ENCODE measurements at places on chromosomes 7 and 10. TPM values are rescaled to one million over a fixed set of nuclear protein-coding genes. Genes with fewer than 3 reads are reported as not detected.
A peak's percentile ranks its signal among the peaks of the same experiment; 100 is the strongest.

GRCh38 chr10:84634636-84635035 is 306.2 kb downstream of the CCSER2 start:
- DNase-seq, result no peak

GRCh38 chr10:36182179-36182566 is 540.1 kb upstream of the FZD8 start:
- peak; percentile 80 for DNase-seq

DNA sequence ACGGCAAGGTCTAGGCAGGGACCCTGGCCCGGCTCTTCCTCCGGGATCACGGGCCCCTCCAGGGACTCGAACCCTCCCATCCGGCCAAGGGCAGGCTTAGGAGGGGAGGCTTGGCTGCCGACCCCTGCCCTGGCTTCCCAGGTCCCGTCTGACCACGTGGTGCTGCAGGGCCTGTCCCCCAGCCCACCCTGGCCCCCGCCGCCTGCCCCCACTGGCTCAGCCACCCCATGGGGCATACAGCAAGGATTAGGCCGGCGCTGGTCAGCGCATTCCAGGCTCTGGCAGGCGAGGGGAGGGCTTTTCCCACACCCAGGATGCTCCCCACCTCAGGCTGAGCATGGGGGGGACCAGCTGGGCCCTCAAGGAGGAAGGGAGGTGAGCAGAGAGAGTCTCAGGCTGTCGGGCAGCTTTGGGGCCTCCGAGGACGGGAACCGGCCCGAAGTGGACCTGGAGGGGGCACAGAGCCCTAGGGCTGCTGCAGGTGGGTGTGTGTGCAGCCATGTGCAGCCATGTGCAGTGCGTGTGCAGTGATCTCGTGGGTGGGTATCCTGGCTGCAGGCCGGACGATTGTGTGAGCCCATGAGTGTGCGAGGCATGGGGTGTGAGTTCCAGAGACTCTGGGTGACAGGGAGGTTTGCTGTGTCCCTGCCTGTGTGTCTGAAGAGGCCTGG is 713 bp upstream of the GRIFIN start:
- DNase-seq, result no peak

DNA sequence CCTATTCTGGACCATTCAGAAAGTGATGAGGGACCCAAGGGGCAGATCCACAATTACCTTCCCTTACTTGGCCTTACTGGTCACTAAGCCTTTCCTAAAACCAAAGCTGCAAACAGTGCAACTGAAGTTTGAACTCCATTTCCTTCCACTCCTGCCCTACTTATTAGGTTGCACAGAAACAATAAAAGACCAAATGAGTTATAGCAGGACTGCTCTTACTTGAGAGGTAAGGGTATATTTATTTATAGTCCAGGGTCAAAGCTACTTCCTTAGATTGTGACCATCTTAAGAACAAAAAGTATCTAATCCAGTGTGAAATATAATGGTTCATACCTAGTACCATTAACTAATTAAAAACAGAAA is 27.0 kb downstream of the CDK6 start:
- DNase-seq, result no peak

DNA sequence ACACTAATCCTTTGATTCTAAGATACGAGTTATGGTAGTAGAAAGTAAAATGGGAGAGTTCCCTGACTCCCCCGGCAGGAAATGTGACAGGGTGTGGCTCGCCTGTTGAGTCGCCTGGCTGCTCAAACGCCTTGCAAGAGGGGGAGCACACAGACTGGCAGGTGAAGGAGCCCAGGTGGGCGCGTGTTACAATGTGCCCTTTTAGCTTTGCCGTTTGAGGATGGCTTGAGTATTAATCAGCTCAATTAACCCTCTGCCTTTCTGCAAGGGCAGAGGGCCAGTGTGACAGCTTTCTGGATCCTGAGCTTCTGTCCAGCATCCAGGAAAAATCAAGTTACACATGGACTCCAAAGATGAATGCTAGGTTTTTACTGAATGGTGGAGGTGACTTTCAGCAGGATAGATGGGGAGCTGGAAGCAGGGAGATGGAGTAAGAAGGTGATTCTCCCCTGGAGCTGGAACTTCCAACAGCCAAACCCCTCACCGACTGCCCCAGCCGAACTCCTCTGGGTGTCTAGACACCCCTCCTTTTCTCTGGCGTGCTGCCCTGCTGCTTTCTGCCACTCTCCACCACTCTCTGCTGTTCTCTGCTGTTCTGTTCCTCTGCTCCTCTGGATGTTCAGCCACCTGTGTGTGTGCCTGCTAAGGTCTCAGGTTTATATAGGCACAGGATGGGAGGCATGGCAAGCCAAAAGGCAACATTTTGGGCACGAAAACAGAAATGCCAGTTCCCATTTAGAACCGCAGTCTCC is 548.8 kb upstream of the KCND2 start:
- DNase-seq, result no peak

- DNase-seq, result no peak
These were observed 44.2 kb upstream of the PCBD1 start for GRCh38 chr10:70932392-70933196.

DNA sequence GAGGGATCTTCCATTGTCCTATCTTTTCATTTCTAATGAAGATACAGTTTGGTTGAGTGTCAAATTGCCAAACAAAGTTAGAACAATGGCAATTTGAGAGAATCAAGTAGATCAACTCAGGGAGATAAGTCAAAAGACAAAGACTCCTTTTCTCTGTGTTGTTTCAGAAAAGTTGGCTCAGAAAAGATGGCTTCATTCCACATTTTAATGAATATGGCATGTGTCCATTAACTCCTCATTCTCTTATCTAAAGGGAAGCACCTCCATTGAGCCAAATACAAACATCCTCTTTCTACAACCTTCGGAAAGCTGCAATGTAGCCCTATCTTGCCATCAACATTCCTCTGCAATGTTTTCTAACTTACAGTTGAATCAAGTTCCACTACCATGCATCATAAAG is 939.0 kb upstream of the C7orf33 start:
- no peak for DNase-seq

DNA sequence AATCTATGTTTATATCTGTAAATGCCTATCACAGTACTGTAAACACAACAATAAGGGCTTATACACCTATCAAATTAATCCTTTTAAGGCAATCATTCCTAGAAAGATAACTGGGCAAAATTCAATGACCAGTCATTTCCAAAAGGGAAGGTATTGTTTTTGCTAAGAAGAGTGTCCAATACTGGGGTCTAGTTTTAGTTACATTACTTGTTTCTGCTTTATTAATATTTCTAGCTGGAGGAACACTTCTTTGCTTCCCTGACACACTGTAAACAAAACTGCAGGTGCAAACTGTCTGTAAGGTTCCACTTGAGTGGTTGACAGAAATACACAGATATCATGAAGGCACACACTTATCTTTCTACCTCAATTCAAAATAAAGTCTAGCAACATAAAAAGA is 84.2 kb upstream of the FAM133B start:
- no peak for DNase-seq

DNA sequence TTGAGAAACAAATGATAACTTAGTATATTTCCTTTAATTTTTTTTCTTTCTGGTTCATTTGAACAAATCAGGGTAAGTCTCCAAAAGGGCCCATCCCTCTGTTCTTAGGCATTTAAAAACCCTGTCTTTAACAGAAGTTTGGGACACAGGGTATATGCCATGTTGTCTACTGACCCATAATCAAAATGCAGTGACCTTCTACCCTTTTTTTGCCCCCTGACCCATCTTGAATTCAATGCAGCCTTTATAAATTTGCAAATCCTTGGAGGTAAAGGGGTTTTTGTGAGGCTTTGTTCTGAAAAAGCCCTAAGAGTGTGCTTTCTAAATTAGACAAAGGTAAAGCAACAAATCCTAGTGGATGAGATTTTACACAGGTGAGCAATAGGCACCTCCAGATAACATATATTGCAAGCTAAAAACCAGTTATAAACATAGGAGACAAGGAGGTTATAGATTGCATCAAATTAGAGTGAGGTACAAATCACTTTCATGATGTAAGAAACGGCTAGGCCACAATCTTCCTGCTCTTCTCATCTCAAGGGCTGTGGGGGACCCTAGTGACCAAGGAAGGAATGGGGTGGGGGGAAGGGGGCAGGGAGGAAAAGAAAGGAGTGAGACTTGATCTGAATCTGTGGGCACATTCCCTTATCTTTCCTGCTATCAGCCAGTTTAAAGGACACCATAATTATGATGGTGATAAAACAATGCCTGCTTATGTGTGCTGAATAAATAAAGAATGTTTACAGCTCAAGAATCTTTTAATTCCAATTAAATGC is 2.7 kb downstream of the SKIDA1 start:
- no peak for DNase-seq

GRCh38 chr7:114759347-114760062 is 162.4 kb upstream of the MDFIC start:
- DNase-seq, result peak; percentile 13

GRCh38 chr10:31515116-31515515 is 196.1 kb downstream of the ZEB1 start:
- DNase-seq, result no peak

- no peak for DNase-seq
These were observed 42.0 kb upstream of the SVIL start for GRCh38 chr10:29676732-29677131.

DNA sequence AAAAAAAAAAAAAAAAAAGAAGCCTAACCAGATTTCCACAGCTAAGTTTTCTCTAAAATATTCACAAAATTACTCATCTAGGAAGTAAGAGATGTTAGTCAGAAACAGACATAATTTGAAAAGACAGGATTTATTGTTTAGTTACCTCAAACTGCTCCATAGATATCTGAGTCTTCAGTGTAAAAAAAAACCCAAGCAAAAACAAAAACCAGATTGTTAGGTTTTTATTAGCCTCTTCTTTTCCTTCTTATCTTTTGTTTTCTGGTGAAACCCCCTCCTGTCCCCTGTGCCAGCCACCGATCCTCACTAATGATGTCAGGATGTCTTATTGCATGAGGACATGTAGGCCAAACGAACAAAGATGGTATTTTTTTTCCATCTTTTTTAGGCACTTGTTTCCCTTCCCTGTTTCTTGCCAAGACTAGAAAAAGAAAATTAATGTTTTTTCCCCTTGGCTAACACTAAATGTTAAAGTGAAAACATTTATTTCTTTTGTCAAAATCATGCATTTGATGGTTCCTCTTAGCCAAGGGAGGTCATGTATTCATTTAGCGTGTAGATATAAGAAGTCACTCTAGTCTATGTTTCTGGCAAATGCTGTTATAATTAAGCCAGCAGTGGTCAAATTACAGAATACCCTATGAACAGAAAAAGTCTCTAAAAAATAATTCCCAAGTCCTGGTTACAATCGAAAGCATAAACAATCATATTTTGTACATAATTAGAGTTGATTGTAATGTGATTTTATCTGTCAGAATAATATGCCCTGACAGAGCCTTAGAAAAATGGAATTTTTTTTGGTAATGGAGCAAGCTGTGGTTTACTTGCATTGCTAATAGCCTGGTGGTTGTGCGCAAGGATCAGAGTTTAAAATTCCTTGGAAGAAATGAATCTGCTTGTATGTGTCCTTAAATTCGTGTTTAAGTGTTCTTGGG is 702.4 kb upstream of the FZD8 start:
- peak; percentile 41 for DNase-seq

GRCh38 chr7:45347804-45348203 is 190.2 kb downstream of the RAMP3 start:
- peak; percentile 17 for DNase-seq

- no peak for DNase-seq
These were observed 155.7 kb downstream of the TCERG1L start for GRCh38 chr10:131155876-131156230.

- DNase-seq, result no peak
These were observed 10.3 kb upstream of the RARRES2 start for GRCh38 chr7:150351587-150352194.

DNA sequence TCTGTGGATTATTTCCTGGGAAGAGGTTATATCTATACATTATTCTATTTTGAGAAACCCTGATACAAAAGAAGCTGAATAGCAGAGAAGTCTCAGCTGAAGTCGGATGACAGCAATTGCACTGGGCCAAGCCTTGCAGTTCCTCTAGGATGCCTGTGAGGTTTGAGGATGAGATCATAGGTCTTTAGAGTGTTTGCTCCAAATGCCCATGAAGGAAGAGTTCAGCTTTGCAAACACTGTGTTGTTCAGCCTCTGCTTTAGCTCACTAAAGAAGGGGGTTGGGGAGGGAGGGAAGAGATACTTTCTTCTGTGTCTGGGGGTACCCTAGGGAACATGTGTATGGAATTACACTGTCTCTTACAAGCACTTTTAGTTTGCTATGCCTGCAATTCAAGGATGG is 282.5 kb upstream of the NRP1 start:
- peak; percentile 34 for DNase-seq

GRCh38 chr10:3502673-3503072 is 282.3 kb downstream of the KLF6 start:
- no peak for DNase-seq

DNA sequence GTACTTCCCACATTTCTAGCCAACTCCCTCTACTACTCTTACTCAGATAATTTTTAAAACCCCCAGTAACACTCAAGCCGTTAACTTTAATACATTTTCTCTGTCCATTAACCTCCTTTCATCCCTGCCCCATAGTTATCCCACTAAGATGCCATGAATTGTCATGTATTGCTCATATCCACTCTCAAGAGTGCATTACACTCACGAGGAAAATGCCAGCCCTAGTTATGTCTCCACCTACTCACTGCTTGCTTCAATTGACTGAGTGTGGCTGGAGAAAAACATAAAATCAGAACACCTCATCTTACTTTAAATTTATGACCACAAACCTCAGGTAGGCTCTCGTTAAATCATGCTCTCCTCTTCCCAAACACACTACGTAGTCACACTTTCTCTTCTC is 324.1 kb upstream of the NPSR1 start:
- no peak for DNase-seq

DNA sequence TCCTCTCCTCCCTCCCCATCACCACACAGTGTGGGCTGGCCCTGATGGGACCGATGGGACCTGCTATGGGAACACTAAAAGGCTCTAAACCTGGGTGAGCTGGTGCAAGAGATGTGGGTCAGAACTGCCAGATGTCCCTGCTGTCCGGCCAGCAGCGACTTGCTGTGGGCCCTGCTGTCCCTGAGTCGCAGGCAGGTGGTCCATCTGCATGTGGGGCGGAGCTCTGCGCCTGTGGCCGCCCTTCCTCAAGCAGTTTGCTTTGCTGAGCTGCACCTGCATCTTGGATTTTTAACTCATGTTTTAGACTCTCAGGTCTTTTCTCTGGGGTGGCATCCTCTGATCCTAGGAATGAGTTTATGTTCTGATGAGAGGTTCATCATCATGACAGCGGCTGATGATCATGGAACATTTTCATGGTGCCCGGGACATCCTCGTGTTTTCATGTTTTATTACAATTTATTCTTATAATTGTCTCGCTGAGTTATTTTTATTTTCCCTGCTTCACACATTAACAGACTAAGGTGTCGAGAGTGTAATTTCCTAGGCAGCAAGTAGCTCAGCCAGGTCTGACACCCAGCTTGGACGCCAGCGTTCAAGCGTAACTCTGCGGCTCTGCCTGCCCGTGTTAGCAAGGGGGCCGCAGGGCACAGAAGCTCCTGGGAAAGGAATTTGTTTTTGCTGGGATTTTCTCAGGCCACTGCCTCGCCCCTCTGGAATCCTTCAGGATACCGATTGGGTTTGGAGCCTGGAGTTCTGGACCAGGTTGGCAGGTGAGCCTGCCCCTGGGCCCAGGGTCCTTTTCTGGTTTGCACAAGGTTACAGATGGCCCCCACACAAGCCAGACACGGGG is 615.2 kb upstream of the FOXK1 start:
- no peak for DNase-seq

- DNase-seq, result no peak
These were observed 5.1 kb downstream of the UNCX start for GRCh38 chr7:1237704-1238255.

- DNase-seq, result no peak
These were observed 33.6 kb downstream of the MEOX2 start for GRCh38 chr7:15652776-15653290.

The LBX1 gene
- total RNA-seq, result 0.08 TPM

The AQP1 gene
- 2.8 TPM for total RNA-seq

The INSYN2A gene
- 0.27 TPM for total RNA-seq

The LIPN gene
- total RNA-seq, result not detected

The TEX36 gene
- 2.1 TPM for total RNA-seq

The GRK5 gene
- total RNA-seq, result 20.5 TPM
